ENCODE measurements at places on chromosomes 12 and 14.

DNA sequence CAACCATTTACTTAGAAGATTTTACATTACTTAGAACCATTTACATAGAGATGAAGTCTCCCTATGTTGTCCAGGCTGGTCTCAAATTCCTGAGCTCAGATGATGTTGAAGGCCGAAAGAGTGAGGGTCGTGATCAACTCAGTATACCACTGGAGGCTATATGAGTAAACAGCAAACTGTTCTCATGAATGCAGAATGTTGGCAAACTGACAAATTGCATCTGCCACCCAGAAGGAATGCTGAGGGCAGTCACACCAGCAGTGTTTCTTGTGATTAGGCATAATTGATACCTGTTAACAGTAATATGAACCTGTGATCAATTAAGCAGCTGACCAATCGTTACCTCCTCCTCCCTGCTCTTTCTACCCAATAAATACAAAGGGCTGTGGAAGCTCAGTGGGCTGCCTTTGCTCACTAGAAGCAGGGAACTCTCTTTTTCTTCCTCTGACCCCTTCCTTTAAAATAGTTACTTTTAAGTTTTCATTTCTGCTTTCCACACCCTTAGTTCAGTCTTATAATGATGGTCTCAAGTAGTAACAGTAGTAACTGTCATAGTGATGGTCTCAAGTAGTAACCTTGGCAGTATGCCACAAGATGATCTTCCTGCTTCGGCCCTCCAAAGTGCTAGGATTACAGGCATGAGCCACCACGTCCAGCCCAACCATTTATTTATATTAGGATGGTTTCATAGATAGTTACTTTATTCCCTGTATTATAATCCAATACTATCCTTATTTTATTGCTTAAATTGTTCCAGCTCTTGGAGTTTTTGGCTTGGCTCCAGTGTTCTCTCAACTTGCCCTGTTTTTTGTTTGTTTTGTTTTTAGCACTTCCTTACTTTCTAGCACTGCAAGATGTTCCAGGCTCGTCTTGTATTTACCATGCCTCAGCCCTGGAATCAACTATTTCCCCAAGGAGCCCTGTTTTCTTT, 25.8 kb downstream of the LIMA1 start:
- DNase-seq: no peak

DNA sequence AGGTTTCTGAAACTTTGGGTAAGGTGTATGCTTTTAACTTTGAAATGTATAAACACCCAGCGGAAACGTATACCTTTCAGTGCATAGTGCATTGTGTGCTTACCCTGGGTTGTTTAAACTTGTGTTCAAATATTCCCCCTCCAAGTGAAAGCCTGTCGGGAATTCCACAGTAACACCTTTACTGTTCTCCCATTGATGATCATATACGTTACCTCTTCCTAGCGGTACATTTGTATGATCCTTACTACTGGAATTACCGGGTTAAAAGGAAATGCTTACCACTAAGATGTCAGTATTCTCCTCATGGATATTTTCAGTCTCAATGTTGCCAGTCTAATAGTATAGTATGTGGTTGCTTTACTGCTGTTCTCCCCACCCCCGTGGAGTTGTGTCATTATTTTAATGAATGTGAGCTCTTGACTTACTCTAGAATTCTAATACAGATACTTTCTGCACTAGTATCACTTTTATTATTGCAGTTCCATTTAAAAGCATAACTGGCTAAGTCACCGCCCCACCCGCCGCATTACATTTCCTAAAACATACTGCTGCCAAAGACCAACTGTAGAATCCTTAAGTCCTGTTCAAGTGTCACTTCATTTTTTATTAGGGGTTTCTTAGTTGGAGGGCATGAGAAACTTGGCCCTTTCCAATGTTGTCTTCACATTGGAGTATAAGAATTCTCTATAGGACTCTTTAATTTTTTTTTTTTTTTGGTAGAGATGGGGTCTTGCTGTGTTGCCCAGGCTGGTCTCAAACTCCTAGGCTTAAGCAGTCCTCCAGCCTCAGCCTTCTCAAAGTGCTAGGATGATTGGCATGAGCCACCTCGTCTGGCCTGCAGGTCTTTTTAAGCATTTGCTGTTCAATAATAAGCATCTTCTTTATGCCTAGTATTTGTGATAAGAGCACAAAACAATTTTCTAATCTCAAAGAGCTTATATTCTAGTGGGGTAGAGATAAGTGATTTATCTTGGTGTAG, 24.9 kb downstream of the NUDT4 start:
- DNase-seq: no peak

DNA sequence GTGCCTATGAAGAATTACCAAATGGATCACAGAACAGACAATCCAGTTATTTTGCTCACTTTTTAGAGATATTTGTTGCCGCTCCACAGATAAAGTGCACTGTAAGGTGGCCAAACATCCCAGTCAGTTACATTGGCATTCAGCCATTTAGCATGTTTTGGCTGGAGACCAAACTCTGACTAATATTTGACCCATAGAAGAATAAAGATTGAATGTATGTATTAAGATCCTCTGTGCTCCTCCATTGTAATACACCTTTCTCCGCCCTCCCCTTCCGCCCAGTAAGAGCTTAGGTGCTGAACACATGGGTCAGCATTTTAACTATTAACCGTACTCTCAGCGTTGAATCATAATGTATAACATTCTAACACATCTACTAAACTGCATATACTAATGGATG, 163.4 kb downstream of the ANO6 start:
- DNase-seq: no peak

- no peak for DNase-seq
Measured at GRCh38 chr12:106281804-106282203, 20.7 kb upstream of the TCP11L2 start.

Measured in effector CD4-positive, alpha-beta T cell (primary cell).